NCI-H774 (cell line): ENCODE measurements at places on chromosomes 5 and 9.

- DNase-seq: peak; percentile 49
These were observed 41.7 kb downstream of the ACTL7B start for GRCh38 chr9:108813951-108814601.

GRCh38 chr9:127089631-127090081 lies 32.8 kb downstream of the ANGPTL2 start:
- no peak for DNase-seq

DNA sequence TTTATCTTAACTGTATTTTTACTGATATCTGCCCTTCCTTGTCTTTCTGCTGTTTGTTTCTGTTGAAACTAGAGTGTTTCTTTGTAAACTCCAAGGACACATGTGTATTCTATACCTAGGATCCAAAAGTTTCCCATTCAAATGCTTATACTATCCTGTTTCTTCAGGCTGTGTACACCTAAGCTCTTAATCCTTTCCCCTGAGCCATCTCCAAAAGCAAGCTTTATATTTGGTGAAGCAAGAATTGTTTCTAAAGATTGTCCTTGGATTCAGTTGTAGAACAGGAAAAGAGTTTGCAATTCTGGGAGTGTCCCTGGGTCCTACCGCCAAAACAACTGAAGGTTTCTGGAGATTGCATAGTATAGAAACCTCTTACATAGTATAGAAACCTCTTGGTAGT lies 65.9 kb downstream of the CWC27 start:
- DNase-seq: no peak

DNA sequence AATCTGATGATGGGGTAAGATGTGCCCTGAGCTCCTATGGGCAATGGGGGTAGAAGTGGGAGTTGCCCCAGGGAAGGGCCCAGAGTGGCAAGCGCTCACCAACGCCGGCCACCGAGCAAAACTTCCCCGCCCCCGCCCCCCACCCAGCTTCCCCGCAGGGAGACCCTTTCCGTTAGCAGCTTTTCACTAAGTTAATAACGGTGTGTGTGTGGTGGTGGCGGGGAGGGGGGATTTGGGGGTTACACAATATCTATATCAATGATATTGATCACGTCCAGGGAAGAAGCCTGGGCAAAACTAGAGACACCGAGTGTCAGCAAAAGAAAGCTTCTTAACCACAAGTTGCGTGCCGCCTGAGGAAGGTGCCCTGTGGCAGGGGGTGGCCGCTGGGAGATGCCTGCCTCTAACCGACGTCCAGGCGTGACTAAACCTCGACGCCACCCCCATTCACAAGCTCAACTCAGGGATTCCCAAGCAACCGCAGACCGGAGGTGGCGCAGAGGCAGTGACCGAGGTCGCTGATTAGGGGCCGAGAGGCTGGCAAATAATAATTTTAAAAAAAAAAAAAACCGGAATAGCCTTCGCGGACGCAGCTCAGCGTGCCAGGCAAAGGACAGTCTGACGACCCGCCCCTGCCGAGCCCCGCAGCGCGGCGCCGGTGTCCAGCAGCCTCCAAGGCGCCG lies 222.6 kb downstream of the MEF2C start:
- peak; percentile 55 for DNase-seq

DNA sequence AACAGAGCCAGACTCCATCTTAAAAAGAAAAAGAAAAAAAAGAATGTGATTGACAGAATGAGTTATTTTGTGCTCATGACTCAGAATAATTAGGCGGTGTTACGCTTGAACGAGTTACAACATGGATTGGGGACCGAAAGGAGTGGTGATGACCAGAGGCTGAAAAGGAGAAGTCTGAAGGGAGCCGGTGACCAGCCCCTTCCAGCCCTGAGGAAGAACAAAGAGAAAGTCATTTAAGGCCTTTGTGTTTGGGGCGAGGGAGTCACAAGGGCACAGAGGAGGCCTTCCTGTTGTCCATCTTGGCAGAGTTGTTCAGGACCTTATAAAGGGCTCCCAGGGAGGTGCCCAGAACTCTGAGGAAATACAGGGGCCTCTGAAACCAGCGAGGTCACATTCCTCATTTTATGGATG lies 131.6 kb downstream of the GOLPH3 start:
- DNase-seq: no peak

DNA sequence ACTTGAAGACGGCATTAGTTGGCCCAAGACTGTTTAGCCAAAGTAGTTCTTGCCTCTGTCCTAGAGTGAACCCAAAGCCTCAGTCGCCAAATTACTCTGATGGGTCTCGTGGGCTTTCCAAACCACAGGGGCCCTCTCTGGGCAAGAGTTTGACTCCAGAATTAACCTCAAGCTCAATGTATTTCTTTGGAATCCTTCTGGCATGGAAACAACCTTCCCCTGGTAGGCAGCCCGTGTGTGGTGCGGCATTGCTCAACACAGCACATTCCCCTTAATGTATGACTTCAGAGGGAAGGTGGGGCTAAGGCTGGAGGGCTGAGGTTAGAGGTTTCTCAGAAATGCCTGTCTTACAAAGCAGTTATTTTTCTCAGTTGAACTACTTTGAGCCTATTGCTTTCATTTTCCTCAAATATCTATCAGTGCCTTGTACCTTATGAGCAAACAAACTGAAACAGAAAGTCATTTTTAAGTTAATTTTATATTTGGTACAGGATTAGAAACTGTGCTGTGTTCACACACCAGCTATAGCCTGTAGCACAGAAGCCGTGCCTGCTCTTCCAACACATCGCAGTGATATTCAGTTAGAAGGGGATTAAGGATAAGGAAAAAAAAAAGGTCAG lies 123.9 kb upstream of the HAPLN1 start:
- no peak for DNase-seq

DNA sequence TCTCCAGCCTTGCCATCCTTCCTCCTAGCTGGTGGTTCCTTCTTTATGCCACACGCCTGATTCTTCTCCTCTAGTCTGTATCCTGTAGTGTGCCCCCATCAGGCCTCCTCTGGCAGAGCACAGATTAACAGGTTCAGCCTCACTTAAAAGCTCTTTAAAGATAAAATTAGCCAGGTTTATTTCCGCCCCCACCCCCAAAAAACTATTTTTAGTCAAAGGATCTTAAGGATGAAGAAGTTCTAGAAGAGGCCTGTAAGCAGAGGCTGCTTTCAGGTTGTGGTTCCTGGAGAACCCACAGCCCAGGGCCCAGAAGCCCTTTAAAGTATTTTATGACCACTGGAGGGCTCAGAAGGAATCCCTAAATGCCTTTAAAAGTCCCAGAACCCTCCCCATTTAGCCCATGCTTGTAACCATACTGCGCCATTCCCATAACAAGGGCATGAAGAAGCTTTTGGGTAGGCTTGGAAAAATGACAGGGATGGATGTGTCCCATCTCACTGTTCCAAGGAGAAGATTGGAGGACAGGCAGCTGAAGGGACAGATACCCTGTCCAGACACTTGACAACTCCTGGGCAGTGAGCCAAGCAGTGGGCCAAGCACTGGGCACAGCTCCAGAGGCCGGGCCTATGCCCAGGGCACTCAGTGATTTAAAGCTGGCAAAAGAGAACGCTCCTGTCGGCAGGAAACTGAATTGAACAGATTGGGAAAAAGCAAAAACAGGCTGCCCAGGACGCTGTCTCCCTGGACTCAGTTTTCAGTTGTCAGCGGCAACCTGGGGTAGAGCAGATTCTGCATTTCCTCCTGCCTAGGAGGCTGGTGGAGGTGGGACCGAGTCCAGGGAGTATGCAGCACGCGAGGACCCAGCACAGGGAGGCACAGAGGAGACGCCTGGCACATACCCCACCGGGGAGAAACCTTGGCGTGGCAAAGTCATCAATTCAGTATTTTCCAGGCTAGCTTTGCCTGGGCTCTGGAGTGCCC lies 106.3 kb upstream of the SSBP2 start:
- peak; percentile 80 for DNase-seq

- no peak for DNase-seq
These were observed 11.8 kb upstream of the JAK2 start for GRCh38 chr9:4973246-4973645.

DNA sequence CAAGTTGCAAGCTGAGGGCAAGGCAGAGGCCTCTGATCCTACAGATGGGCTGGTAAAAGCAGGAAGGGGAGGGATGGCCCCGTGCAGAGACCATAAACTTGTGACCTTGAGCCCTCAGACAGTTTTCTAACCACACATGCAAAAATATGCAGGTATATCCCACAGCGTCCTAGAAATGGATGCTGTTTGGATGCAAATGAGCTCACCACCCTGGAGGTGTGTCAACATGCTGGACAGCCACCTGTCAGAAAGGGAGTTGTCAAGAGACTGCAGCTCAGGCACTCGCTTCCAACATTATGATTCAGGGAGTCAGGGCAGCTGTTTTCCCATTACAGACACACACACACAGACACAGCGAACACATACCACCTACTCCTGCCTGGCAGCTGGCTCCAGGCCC lies 97.3 kb upstream of the PANK3 start:
- DNase-seq: no peak

DNA sequence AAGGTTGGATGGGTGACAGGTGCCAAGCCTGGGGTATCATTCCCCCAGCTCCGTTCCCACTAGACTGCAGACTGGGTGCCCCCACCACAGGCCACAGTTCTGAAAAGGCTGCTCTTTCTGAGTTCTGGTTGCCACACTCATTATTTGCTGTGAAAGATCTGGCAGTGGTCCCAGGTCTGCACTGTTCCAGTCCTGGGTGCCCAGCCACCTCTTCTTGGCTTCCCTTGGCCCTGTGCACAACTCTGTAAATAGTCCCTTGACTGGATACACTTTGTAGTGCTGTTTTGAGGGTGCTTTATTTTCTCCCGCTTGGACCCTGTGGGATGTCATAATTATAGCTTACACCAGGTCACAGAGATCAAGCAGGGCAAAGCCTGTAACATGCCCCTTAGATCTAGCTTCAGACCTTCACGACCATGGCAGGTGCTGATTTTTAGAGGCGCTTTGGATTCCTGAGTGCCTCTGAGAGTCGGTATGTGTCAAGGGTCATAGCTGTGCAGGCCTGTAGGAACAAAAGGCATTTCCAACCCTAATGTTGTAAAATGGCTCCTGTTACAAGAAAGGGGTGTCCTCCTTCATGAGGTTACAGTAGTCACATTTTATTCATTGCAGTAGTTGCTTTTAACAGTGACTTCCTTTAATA lies 344.9 kb downstream of the ICE1 start:
- DNase-seq: peak; percentile 23

DNA sequence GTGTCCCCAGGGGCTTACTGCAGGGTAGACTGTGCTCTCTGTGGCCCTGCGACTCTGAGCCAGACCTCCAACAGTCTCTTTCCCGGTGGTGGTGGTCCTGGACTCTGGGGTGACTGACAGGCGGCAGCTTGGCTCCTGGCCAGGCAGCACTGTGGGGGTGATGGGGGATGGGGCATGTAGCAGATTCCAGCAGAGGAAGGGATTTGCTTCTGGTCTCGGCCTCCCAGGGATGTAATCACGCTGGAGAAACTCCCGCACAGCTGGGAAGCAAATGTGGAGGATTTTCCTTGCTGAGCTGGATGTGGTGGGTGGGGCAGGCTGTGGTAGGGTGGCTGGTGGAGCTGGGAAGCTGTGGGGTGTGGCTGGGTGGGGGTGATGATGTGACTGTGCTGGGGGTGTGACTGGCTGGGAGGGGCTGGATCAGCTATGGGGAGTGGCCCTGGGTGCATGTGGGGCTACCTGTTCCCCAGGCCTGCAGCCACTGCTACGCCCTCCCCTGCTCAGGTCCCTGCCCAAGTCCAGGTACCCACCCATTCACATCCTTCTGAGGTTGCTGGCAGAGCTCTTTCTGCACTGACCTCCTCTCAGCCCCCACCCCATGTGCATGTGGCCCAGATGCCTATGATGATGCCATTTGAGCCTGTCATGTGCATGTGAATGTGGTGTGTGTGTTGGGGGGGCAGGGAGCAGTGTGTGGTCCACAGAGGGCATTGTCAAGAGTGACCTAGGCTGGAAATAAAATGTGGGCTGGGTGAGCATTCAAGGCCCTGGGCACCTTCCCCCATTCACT lies 3.8 kb downstream of the NDST1 start:
- no peak for DNase-seq

DNA sequence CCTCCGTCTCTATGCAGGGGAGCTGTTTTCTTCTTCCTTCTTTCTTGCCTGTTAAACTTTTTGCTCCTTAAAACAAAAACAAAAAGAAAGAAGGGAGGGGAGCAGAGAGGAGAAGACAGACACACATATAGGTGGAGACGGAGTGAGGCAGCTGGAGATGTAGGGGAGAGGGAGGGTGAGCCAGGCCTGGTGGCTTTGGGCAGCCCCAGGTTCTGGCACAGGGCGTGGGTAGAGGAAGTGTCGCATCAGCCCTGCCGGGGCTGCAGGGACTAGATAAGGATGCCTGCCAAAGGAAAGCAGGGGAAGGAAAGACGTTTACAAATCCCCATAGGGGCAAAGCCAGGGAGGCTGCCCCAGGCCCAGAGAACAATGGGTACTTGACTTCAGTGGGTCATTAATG lies 38.7 kb upstream of the PTGS1 start:
- DNase-seq: no peak
